Astrocyte (in vitro differentiated cells and primary cell): ENCODE measurements at places on chromosomes 2 and 18.

DNA sequence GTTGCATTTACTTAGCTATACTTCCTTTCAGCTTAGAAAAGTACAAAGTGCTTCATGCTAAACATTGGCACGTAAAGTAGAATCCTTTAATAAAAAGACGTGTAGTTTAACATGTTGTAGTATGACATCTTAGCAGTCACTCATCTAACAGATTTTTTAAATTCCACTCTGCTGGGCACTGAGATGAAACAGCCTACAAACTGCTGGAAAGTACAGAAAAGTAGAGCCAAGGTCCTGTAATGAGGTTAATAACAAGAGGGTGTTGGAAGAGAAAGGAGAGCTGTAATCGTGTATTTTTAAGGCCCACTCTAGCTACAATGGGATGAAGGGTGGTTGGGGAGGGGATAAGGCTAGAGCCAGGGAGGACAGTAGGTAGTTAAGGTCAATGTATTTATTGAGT lies 10.7 kb downstream of the CD8A start:
- H3K36me3 ChIP-seq: no peaks in the 10 kb centered on the region
- no peak for DNase-seq
- no peak overlapping the region for H3K4me3 ChIP-seq

GRCh38 chr2:23697256-23698075 lies 229.5 kb downstream of the ATAD2B start:
- H3K4me3 ChIP-seq: no peak overlapping the region
- DNase-seq: peak; percentile 80
- H3K36me3 ChIP-seq: no peaks in the 10 kb centered on the region

DNA sequence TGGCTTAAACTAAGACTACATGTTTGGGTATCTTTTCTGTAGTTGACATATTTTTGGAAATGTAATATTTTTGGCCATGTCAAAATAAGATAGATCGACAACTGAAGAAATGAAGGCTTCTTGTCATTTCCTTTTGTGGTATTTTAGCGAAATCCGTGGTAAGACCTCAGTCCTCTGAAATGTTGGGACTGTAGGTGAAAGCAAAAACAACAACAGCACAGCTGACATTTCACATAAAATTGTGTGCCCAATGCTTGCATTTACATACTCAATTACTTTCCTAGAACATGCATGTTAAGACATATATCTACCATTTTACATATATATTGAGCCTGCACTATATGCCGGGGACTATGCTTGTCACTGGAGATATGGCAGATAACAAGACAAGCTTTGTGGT lies 50.2 kb downstream of the SPP2 start:
- DNase-seq: no peak
- H3K36me3 ChIP-seq: no peaks in the 10 kb centered on the region
- no peak overlapping the region for H3K27ac ChIP-seq
- H3K27me3 ChIP-seq: no peaks in the 10 kb centered on the region
- H3K4me3 ChIP-seq: no peak overlapping the region

DNA sequence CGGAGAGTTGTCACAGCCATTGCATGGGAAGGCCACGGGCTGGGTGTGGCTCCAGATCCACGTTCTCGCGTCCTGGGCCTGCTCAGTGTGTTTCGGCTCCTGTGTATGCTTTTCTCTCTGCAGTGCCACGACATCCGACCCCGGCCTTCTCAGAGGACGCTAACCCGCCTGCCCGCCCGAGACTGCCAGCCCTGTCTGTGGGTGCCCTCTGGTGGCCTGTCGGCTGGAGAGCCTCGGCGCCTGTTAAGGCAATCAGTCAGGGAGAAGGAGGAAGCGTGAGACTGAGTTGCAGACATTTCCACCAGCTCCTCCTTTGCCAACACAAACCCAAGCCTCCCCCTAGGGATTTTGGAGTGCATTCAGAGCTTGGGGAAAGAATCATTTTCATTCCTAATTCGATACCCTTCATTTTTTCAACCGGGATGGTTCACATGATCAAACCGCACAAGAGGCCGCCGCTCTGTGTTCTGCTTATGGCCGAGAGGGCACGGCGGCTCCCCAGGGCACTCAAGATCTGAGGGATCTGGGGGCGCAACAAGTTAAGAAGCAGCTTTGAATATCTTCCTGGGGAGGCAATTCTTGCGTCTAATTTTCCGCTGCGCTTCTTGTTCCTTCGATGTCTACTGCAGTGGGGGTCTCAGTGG lies 37.5 kb upstream of the ZBTB7C start:
- H3K36me3 ChIP-seq: no peaks in the 10 kb centered on the region
- H3K4me3 ChIP-seq: no peak overlapping the region
- H3K27me3 ChIP-seq: peaks cover 55% of the 10 kb centered on the region
- H3K27ac ChIP-seq: no peak overlapping the region

DNA sequence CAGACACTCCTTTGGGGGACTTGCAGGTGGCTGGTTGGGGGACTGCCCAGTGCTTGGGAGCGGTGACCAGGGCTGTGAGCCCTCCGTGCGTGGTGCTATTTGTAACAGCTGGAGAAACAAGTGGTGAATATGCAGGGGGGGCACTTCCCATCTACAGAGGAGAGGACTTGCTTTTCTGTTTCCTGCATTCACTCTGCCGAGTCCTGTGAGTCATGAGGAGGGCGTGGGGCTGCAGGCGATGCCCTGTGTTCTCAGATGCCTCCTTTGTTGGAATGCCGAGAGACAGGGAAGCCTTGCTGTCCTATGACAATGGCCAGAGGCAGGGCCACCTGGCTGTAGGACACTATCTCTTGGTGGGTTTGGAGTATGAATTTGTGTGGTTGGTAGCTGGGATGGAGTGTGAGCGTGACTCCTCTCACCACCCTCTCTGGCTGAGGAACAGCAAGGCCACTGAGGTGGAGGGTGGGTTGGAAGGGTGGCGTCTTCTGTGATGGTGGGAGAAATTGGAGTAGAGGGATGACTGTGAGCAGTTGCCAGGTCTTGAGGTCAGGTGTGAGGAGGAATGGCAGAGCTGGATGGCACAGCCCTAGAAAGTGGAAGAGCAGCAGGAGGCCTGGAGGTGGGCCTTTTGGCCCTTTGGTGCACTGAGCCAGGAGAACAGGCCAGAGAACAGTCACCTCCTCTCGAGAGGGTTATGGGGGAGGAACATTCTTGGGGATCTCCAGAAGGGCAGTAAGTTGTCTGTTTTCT lies 24.3 kb downstream of the FHOD3 start:
- no peaks in the 10 kb centered on the region for H3K27me3 ChIP-seq
- peak; percentile 53 for DNase-seq
- H3K4me1 ChIP-seq: peaks cover 9% of the 10 kb centered on the region
- H3K27ac ChIP-seq: no peak overlapping the region
- H3K36me3 ChIP-seq: no peaks in the 10 kb centered on the region
- no peak overlapping the region for H3K4me3 ChIP-seq

DNA sequence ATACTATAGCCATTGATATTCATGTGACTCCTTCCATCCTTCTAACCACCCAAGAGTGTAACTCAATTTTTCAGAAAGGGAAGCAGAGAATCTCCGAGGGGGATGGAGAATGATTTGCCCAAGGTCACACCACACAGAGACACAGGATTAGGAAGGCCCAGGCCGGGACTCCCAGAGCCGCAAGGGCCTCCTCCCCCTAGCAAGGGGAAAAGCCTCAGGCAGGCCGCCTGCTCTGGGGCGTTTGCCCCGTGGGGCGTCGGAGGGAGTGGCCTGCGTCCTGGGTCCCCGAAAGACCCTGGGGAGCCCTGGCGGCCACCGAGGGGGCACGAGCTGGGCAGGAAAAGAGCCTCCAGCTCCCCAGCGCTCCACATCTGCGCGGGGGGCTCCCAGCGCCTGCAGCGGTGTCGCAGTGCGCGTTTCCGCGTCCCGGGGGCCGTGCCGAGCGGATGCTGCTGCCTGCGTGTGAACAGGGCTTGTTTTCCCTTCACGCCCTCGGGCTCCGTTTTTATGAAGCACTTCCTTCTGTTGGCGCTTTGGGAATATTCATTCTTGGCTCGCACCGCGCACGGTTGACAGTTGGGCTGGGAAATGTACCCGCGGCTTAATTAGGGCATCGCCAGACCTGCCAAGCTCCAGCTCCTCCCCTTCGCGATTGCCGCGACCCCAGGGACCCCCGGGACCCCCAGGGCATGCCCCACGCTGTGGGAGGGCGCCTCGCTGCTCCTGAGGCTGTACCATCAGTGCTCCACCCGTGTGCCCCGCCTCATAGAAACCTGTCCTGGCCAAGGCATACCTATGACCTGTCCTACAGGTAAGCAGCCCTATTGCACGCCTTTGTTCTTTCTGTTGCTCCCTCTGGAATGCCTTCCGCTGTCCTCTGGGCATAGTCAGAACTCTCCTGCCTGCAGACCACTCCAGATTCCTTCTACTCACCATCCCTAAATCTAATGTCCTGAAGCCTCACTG lies 158.9 kb upstream of the GLI2 start:
- no peak overlapping the region for H3K27ac ChIP-seq
- H3K27me3 ChIP-seq: peaks cover 41% of the 10 kb centered on the region
- H3K36me3 ChIP-seq: no peaks in the 10 kb centered on the region
- H3K4me3 ChIP-seq: peak overlapping the region; percentile 34
- no peak for DNase-seq

GRCh38 chr2:221267773-221268425 lies 304.2 kb downstream of the EPHA4 start:
- H3K36me3 ChIP-seq: no peaks in the 10 kb centered on the region
- no peaks in the 10 kb centered on the region for H3K4me1 ChIP-seq
- H3K4me3 ChIP-seq: no peak overlapping the region
- no peak for DNase-seq
- H3K27ac ChIP-seq: no peak overlapping the region

GRCh38 chr18:3596637-3597384 lies 146.8 kb downstream of the TGIF1 start:
- DNase-seq: peak; percentile 39
- H3K4me1 ChIP-seq: peaks cover 44% of the 10 kb centered on the region
- no peaks in the 10 kb centered on the region for H3K36me3 ChIP-seq
- no peak overlapping the region for H3K4me3 ChIP-seq
- H3K27ac ChIP-seq: peak overlapping the region; percentile 98

DNA sequence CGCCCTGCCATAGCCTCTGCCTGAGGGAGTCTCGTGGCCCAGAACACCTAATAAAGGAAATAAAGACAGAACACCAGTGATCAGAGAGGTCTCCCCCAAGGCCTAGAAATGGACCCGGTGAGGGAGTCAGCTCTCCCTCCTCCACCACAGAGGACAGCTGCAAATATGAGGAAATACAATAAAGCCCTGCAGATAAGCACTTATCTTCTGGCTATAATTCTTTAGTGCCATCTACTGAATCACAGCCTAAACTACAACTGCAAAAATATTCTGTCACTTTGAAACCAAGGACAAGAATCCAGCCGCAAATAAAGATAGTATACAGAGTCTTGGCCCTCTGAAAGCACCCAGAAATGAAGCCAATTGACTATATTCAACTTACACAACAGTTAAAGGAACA lies 42.4 kb upstream of the TACR1 start:
- H3K36me3 ChIP-seq: no peaks in the 10 kb centered on the region
- H3K27me3 ChIP-seq: no peaks in the 10 kb centered on the region
- H3K27ac ChIP-seq: no peak overlapping the region
- peaks cover 10% of the 10 kb centered on the region for H3K4me1 ChIP-seq
- H3K4me3 ChIP-seq: no peak overlapping the region

GRCh38 chr18:53665701-53666100 lies 558.8 kb downstream of the MBD2 start:
- no peaks in the 10 kb centered on the region for H3K27me3 ChIP-seq
- no peak for DNase-seq
- H3K36me3 ChIP-seq: no peaks in the 10 kb centered on the region
- no peaks in the 10 kb centered on the region for H3K4me1 ChIP-seq
- H3K4me3 ChIP-seq: no peak overlapping the region

DNA sequence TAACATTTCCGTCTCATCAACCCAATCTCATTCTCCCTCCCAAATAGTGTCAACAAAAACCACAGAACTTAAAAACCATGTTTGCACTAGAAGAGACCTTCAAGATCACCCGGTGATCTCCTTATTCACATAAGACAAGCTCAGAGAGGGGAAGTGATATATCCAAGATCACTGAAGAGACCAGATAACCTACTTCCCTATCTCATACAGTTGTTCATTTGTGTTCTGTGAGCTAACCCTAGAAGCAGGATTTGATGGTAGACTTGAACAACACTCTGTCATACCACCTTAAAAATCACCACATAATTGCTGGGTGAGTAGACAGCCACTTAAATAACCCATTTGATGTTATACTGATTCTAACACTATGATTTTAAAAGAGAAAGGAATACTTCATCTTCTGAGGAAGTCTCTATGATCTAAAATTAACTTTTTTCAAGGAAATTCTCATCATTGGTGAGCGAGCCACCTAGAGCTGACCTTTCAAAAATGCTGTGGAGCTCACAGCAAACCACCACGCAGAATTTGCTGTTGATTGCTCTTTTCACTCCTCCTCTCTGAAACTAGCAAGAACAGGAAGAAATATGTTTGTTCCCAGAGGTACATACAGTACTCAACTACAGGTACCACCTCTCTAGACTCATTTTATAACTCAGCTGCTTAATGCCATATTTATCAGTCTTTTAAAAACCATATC lies 15.1 kb downstream of the AAK1 start:
- no peak for DNase-seq
- H3K36me3 ChIP-seq: no peaks in the 10 kb centered on the region
- H3K27me3 ChIP-seq: no peaks in the 10 kb centered on the region
- H3K27ac ChIP-seq: no peak overlapping the region

DNA sequence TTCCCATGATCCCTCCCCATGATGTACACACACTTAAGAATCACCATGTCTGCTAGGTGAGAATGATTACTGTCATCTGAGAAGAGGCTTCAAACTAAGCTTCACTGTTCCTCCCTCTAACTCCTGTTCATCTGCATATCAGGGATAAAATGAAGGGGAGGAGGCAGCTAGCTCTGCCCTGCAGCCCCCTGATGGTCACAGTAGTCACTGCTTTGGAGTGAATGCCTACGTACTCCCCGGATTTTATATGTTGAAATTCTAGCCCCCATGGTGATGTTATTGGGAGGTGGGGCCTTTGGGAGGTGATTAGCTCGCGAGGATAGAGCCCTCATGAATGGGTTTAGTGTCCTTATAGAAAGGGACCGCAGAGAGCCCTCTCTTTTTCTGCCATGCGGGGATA lies 156.4 kb downstream of the NCKAP5 start:
- H3K4me3 ChIP-seq: no peak overlapping the region
- DNase-seq: no peak
- no peaks in the 10 kb centered on the region for H3K36me3 ChIP-seq
- no peak overlapping the region for H3K27ac ChIP-seq
- H3K27me3 ChIP-seq: no peaks in the 10 kb centered on the region

- no peaks in the 10 kb centered on the region for H3K36me3 ChIP-seq
- no peak overlapping the region for H3K4me3 ChIP-seq
- H3K27me3 ChIP-seq: no peaks in the 10 kb centered on the region
- peaks cover 7% of the 10 kb centered on the region for H3K4me1 ChIP-seq
These were observed 569.7 kb downstream of the RIT2 start for GRCh38 chr18:42545825-42546224.

GRCh38 chr2:200665626-200666453 lies 80.0 kb downstream of the AOX1 start:
- H3K27ac ChIP-seq: no peak overlapping the region
- no peaks in the 10 kb centered on the region for H3K36me3 ChIP-seq
- DNase-seq: no peak

- H3K27ac ChIP-seq: no peak overlapping the region
- no peak overlapping the region for H3K4me3 ChIP-seq
- DNase-seq: no peak
- H3K36me3 ChIP-seq: no peaks in the 10 kb centered on the region
- H3K27me3 ChIP-seq: no peaks in the 10 kb centered on the region
These were observed 35.5 kb downstream of the CLASP1 start for GRCh38 chr2:121613774-121614173.

GRCh38 chr18:13243363-13243762 lies 24.8 kb downstream of the LDLRAD4 start:
- no peaks in the 10 kb centered on the region for H3K36me3 ChIP-seq
- DNase-seq: no peak
- H3K4me3 ChIP-seq: no peak overlapping the region
- H3K27me3 ChIP-seq: no peaks in the 10 kb centered on the region
- no peaks in the 10 kb centered on the region for H3K4me1 ChIP-seq

GRCh38 chr2:178280244-178280852 lies 86.0 kb downstream of the OSBPL6 start:
- no peak overlapping the region for H3K4me3 ChIP-seq
- DNase-seq: peak; percentile 41
- H3K4me1 ChIP-seq: peaks cover 33% of the 10 kb centered on the region
- H3K27me3 ChIP-seq: no peaks in the 10 kb centered on the region
